ENCODE measurements at places on chromosomes 6 and 20. TPM values are rescaled to one million over a fixed set of nuclear protein-coding genes. Genes with fewer than 3 reads are reported as not detected.

The FABP7 gene
- not detected for total RNA-seq

The NNAT gene
- total RNA-seq = 10.7 TPM

The SLC17A4 gene
- total RNA-seq = not detected

The COL11A2 gene
- total RNA-seq = 1.7 TPM

The PTCRA gene
- not detected for total RNA-seq

DNA sequence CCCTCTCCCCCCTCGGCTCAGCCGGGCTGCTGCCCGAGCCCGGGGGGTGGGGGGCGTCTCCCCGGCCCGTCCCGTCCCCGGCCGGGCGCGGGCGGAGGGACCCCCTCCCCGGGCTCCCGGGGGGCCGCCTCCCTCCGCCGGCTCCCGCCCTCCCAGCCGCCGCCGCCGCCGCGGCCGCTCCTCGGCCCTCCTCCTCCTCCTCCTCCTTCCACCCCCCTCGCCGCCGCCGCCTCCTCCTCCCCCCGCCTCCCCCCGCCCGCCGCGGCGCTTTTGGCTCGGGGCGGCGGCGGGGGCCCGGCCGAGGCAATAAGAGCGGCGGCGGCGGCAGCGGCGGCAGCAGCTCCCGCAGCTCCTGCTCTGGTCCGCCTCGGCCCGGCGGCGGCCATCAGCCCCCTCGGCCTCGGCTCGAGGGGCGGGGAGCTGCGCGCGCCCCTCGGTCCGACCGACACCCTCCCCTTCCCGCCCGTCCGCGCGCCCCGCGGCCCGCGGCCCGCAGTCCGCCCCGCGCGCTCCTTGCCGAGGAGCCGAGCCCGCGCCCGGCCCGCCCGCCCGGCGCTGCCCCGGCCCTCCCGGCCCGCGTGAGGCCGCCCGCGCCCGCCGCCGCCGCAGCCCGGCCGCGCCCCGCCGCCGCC is 38.7 kb downstream of the GNAS start:
- DNase-seq = no peak

DNA sequence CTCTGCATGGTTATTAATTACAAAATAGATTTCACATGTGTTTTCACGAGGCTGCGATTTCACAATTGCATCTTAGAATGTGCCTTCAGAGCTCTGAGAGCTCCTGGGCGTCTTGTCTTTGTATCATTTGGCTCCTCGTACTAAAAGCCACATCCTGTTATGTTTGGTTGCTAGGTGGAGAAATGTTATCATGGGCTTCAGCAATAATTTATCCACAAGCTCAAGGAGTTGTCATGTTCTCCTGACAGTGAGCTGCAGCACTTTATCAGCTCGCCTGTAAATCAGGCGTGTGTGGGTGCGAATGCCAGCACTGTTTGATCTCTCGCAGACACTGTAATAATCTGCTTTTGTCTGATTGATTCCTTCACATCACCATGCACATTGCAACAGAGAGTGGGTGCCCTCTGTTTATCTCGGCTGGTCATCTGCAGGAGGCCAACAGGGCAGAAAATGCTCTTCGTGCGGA is 218.6 kb upstream of the ZFP64 start:
- no peak for DNase-seq

GRCh38 chr6:34317172-34317477 is 68.3 kb upstream of the SMIM29 start:
- no peak for DNase-seq

- DNase-seq = no peak
Observed at GRCh38 chr20:58231683-58232082, 3.2 kb upstream of the ANKRD60 start.

- DNase-seq = no peak
Observed at GRCh38 chr20:32248043-32248442, 29.4 kb upstream of the KIF3B start.

- DNase-seq = no peak
Observed at GRCh38 chr6:150799276-150799805, 66.2 kb upstream of the MTHFD1L start.

DNA sequence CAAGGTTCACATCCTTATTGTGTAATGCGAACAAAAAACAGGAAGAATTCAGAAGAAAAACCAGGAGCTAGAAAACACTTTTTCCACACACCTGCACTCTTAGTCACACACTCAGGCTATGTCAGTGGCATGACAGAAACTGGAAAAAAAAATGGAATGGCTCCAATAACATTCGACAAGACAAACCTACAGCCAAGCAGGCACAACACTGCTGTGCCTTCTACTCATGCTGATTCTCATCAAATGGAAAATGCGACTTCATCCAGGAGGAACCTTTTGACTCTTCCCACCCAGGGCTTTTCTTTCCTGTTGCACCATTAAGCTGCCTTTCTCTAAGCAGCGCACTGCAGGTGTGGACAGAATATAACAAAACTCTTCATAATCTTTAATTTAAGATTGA is 163.2 kb upstream of the BTBD3 start:
- peak; percentile 65 for DNase-seq

GRCh38 chr20:48956052-48956451 is 34.5 kb downstream of the ARFGEF2 start:
- no peak for DNase-seq

DNA sequence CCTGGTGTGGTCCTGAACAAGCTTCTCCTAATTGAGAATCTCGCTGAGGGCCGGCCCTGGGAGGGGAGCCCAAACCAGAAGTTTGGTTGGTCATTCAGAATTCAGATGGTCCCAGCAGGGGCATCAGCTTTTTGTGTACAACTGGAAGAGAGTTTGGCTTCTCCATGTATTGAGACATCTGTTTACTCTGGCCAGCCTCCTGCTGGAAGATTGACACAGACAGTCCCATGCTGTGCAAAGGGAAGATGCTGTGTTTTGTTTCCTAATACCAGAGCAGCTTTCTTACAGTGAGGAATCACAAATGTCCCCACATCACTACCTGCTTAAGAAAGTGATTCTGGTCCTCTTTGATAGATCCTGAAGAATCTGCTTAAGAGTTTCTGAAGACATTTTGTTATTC is 97.8 kb downstream of the PLEKHG1 start:
- no peak for DNase-seq

- DNase-seq = no peak
Observed at GRCh38 chr20:41650231-41650948, 32.2 kb upstream of the CHD6 start.

DNA sequence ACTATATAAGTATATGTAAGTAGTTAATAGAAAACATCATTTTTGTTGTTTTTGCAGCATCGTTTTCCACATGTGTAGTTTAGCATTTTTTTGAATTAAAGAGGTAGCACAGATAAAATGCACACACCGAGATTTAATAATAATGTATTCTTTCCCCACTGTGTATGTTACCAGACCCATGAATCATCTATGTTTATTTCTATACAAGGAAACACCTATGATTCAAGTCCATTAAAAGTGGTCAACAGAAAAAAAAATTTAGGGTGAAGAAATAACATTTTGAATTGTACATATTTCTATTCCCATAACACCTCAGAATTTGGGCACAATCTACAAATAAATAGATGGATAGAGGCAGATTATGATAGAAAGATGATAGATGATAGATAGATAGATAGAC is 31.7 kb upstream of the HCRTR2 start:
- no peak for DNase-seq

DNA sequence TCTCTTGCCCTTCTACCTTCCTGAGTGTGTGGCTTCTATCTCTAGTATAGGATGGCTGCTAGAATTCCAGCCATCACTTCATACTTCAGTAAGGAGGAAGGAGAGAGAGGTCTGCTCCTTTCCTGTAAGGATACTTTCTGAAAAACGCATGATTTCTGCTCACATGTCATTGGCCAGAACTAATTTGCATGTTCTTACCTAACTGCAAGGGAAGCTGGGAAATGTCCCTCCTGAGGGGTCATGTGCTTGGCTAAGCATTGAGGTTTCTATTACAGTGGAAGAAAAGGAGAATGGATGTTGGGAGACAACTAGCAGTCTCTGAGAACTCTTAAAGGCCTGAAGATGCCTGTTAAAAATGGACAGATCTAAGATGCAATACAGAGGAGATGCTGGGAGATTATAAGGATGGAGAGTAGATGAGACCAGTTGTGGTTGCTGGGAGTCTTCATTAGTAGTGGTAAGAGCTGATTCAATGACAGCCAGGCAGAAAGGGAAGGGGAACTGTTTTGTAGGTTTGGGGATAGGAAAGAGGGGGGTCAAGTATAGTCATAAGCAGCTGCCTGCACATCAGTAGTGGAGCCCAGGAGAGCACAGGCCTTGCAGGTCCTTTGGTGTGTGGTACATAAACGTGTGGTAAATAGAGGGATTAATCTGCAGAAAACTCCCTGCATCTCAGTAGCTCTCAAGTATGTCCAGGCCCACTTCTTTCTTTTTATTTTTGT is 20.2 kb downstream of the CDS2 start:
- no peak for DNase-seq

GRCh38 chr6:163513570-163514166 is 99.2 kb downstream of the QKI start:
- no peak for DNase-seq

GRCh38 chr6:156884306-156884705 is 107.1 kb downstream of the ARID1B start:
- no peak for DNase-seq

DNA sequence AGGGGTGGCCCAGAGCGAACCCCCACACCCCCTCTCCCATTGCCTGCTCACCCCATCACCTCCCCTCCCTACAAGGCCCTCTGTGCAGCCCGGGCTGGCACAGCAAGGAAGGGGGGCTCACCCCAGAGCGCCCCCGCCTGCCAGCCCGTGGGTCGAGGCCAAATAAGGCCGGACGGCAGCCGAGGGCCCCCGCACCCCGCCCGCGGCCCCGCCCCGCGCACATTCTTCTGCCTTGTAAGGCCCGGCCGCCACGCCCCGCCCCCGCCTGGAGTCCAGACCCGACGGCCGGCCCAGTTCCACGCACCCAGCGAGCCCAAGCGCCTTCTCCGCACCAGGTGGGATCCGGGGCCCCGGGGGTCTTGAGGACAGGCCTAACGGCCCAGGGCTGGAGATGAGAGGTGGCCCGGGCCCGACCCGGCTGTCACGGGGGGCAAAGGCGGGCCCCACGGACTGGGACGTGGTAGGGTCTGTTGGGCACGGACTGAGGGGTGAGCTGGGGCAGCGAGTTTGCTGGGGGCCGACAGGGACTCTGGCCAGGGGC is at the start of gene MYL9:
Gene MYL9, plus strand, starts transcription at position 293 of the 541 bp plus-strand sequence. CDS start 3,366 bp downstream, outside the sequence.
- DNase-seq = peak; percentile 43

DNA sequence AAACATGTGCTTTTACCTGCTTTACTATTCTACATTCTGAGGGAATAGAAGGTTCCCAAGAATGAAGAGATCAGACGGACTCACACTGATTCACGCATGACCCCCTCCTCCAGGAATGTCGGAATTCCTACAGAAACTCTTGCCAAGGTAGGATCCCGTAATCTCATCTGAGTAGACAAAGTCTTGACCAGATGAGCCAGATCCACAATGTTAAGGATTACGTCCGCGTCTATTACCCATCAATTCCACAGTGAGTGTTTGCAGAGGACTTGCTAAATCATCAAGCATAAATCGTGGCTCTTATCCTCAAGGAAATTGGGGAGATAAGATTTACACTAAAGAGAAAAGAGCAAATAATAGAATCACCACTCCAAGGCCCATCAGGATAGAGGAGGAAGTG is 245.9 kb upstream of the FOXQ1 start:
- DNase-seq = no peak

DNA sequence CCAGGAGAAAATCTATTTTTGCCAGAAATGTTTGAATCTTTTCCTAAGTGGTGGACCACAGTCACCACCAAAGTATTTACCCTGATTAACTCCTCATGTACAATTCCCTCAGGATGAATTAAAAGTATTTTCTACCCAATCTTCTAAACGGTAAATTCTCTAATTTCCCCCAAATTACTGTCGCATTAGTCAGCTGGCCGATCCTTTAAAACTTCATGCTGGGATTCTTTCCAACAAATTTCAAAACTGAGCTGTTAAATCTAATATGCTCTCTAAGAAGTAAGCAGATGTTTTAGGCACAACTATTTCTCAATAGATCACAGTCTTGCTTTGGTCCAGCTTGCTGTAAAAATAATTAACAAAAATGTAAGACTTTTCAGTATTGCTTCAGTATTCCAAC is 447.2 kb downstream of the FRK start:
- no peak for DNase-seq

GRCh38 chr6:14950103-14950969 is 295.5 kb upstream of the JARID2 start:
- no peak for DNase-seq

- DNase-seq = no peak
Observed at GRCh38 chr6:119609865-119610264, 260.3 kb upstream of the MAN1A1 start.

GRCh38 chr6:54031169-54031568 is 80.1 kb upstream of the MLIP start:
- no peak for DNase-seq

GRCh38 chr20:45409521-45410272 is 1.6 kb downstream of the DBNDD2 start:
- no peak for DNase-seq

GRCh38 chr6:13113981-13114593 is 214.2 kb downstream of the TBC1D7 start:
- no peak for DNase-seq

- DNase-seq = no peak
Observed at GRCh38 chr6:88266126-88266525, 100.0 kb upstream of the CNR1 start.

DNA sequence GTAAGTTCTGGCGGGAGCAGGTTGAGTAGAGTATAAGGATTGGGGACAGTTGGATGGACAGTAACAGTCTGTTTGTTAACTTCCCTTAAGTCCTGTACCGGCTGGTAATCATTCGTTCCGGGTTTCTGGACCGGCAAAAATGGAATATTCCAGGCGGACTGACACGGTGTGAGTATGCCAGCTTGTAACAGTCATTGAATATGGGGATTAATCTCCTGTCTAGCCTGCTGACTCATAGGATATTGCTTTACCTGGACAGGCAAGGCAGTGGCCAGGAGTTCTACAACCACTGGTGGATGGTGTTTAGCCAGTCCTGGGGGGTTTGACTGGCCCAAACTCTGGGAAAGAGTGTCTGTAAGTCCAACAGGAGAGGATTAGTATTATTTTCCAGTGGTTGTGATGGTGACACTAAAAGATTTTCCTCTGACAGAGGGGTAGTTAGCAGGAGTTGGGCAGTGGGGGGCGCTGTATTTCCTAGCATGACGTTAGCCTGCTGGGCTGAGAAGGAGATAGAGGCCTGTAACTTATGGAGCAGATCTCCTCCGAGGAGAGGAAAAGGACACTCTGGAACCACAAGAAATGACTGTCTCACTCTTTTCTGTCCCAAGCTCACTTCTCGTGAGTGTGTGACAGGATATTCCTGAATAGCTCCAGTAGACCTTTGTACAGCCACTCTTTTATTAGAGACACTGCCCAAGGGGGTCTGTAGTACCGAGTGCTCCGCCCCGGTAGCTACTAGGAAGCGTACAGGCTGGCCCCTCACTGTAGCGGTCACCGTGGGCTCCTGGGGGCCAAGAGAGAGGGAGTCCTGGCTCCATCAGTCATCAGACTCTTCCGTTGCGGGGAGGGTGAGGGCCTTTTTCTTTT is 152.2 kb downstream of the TRIM27 start:
- DNase-seq = no peak

- DNase-seq = no peak
Observed at GRCh38 chr6:119436583-119436982, 87.0 kb upstream of the MAN1A1 start.

GRCh38 chr20:16621435-16622141 is 48.3 kb upstream of the KIF16B start:
- DNase-seq = no peak

- no peak for DNase-seq
Observed at GRCh38 chr6:41709375-41709774, 26.0 kb downstream of the TFEB start.
